Mesenchymal stem cell (in vitro differentiated cells and primary cell): ENCODE measurements at places on chromosomes 7 and 10.

- H3K27me3 ChIP-seq: no peaks in the 10 kb centered on the region
- no peak overlapping the region for H3K4me3 ChIP-seq
- DNase-seq: no peak
- H3K27ac ChIP-seq: no peak overlapping the region
Measured at GRCh38 chr10:31000071-31000782, 31.4 kb downstream of the ZNF438 start.

- peak; percentile 77 for DNase-seq
- H3K27ac ChIP-seq: no peak overlapping the region
- H3K36me3 ChIP-seq: no peaks in the 10 kb centered on the region
- H3K4me3 ChIP-seq: peak overlapping the region; percentile 28
- peaks cover 75% of the 10 kb centered on the region for H3K27me3 ChIP-seq
- peaks cover 13% of the 10 kb centered on the region for H3K4me1 ChIP-seq
Measured at GRCh38 chr10:99234041-99234790, 1.4 kb downstream of the HPSE2 start.

DNA sequence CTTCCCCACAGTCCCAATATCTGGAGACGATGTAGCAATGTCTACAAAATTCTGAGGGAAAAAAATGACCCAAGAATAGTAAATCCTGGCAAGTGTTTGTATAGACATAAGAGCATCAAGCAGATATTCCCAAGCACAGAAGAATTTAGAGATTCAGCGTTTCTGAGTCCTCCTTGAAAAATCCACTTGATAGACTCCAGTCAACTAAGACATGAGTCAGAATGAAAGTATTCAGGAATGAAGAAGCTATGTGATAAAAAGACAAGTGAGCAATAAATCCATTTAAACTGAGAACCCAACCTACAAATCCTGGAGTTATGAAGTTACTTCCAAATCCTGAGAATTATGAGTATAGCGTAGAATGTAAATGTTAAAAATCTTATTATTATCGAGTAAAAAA lies 86.1 kb upstream of the NPY start:
- no peaks in the 10 kb centered on the region for H3K27me3 ChIP-seq
- no peaks in the 10 kb centered on the region for H3K4me1 ChIP-seq

DNA sequence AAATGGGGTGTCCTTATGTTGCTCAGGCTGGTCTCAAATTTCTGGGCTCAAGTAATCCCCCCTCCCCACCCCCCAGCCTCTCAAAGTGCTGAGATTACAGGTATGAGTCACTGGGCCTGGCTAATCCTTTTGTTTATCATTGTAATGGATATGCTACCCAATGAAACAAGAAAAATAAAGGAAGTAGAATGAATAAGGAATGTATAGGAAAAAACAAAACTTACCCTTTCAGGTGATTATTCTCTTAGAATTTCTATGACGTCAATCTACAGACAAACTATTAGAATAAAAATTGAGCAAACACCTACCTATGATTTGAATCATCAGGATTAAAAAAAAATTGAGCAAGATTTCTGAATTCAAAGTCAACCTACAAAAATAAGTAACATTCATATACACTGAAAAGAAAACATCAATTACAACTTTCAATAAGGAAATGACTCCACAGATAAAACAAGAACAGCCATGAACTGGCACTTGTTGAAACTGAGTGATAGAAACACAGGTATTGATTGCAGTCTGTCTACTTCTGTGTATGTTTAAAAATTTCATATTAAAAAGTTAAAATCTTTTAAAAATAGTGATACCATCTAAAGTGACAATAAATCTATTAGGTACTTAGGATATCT lies 12.2 kb downstream of the ADAM12 start:
- no peak for DNase-seq
- H3K4me3 ChIP-seq: no peak overlapping the region
- peaks cover 3% of the 10 kb centered on the region for H3K4me1 ChIP-seq
- H3K36me3 ChIP-seq: no peaks in the 10 kb centered on the region

DNA sequence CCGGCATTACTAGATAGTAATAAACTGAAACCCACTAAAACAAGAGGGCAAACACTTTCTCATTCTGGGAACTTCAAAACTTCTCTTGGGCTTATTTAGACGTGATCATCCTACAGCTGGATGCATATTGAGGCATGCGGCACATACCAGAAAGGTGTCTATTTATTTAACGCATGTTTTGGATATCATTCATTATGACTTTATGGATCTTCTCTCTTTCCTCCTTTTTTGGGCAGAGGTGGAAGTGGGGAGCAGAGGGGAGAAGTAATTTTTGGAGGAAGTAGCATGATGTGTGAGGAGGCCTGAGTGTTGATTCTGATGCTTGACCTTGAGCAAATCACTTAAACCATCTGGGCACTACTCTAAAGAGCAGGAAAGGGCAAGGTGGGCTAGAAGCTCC lies 270.6 kb downstream of the TRIL start:
- peaks cover 18% of the 10 kb centered on the region for H3K4me1 ChIP-seq

- H3K4me3 ChIP-seq: no peak overlapping the region
- peaks cover 7% of the 10 kb centered on the region for H3K4me1 ChIP-seq
- H3K36me3 ChIP-seq: no peaks in the 10 kb centered on the region
- DNase-seq: no peak
Measured at GRCh38 chr10:70773965-70774809, 11.0 kb downstream of the TBATA start.

DNA sequence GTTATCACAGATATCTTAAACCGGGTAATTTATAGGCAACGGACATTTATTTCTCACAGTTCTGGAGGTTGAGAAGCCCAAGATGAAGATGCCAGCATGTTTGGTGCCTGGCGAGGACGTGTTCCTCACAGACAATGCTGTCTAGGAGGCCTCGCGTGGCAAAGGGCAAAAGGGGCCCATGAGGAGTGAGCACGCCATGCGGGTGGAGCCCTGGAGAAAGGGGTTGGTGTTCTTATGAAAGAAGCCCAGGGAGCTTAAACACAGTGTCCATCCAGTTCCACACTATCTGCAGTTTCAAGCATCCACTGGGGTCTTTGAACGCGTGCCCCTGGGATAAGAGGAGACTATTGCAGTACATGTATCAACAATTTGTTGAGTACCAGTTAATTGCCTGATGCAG lies 51.4 kb downstream of the CXCL12 start:
- peaks cover 19% of the 10 kb centered on the region for H3K4me1 ChIP-seq
- no peak overlapping the region for H3K4me3 ChIP-seq

GRCh38 chr7:142313528-142313927 lies 55.7 kb upstream of the PRSS58 start:
- DNase-seq: no peak
- peaks cover 11% of the 10 kb centered on the region for H3K27me3 ChIP-seq
- H3K4me1 ChIP-seq: no peaks in the 10 kb centered on the region
- H3K36me3 ChIP-seq: no peaks in the 10 kb centered on the region

GRCh38 chr10:70348228-70348850 lies 34.1 kb downstream of the LRRC20 start:
- H3K36me3 ChIP-seq: no peaks in the 10 kb centered on the region
- no peaks in the 10 kb centered on the region for H3K4me1 ChIP-seq

DNA sequence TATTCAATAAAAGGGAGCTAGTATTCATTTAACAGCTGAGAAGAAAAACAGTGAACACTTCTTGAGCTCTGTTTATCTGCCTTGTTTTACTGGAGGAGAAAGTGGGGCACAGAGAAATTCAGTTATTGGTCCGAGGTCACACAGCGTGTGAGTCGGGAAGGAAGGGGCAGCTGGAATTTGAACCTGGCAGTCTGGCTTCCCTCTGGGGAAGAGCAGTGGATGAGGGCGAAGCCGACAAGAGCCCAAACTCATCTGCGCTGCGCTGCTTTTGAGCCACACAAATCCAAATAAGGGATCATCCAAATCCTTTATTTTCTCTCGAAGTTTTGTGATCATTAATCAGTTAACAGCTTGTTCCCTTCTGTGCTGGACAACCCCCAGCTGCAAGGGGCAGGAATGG lies 23.7 kb upstream of the PFKFB3 start:
- no peak for DNase-seq
- no peaks in the 10 kb centered on the region for H3K27me3 ChIP-seq
- H3K27ac ChIP-seq: no peak overlapping the region

DNA sequence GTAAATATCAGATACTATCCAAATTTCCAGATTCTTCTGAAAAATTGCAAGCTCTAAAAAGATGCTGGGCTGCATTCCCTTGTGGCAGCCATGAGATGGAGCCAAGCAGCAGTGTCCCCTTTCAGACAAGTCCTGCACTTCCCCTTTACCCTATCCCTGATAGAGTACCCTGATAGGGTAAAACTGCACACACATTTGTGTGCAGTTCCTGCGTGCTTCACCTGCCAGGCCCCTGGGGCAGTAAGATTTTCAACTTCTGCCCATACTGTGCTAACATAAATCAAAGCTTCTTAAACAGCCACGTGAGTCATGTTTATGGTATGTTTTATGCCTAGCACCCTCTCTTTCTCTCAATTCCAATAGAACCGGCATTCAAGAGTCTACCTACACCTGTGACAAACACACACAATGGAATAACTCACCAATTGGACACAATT lies 52.2 kb downstream of the IFIT5 start:
- peaks cover 2% of the 10 kb centered on the region for H3K4me1 ChIP-seq
- H3K36me3 ChIP-seq: no peaks in the 10 kb centered on the region
- no peaks in the 10 kb centered on the region for H3K27me3 ChIP-seq

DNA sequence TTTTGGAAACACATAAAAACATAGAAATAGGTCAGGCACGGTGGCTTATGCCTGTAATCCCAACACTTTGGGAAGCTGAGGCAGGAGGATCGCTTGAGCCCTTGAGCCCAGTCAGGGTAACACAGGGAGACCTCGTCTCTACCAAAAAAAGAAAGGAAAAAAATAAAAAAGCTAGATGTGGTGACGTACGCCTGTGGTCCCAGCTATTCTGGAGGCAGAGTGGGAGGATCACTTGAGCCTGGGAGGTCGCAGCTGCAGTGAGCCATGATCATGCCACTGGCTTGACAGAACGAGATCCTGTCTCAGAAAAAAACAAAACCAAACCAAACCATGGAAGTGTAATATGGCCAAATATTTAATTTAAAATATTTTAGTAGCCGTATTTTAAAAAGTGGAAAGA lies 55.6 kb downstream of the MCU start:
- H3K27ac ChIP-seq: no peak overlapping the region
- no peak overlapping the region for H3K4me3 ChIP-seq
- H3K27me3 ChIP-seq: no peaks in the 10 kb centered on the region
- H3K4me1 ChIP-seq: no peaks in the 10 kb centered on the region
- H3K36me3 ChIP-seq: no peaks in the 10 kb centered on the region

DNA sequence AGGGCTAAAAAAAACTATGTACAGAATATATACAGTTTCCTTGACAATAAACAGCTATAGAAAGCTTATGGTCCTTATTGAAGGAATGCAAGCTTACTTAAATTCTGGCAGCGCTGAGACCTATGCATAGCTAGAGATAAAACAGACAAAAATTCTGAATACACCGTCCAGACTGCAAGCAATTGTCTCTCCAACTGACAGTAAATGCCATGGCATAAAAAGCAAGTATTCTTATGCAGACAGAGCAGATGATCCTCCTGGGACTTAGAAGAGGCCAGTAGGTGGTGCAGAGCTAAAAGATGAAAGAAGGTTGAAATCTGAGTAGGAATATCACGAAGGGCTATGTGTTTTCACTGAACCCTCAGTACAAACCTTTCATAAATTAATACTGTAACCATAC lies 157.0 kb upstream of the CACNA2D1 start:
- H3K4me1 ChIP-seq: peaks cover 2% of the 10 kb centered on the region
- no peaks in the 10 kb centered on the region for H3K27me3 ChIP-seq
- H3K4me3 ChIP-seq: no peak overlapping the region
- H3K36me3 ChIP-seq: no peaks in the 10 kb centered on the region
- no peak overlapping the region for H3K27ac ChIP-seq

- H3K27ac ChIP-seq: no peak overlapping the region
- H3K4me1 ChIP-seq: no peaks in the 10 kb centered on the region
- no peak for DNase-seq
- no peak overlapping the region for H3K4me3 ChIP-seq
- no peaks in the 10 kb centered on the region for H3K36me3 ChIP-seq
Measured at GRCh38 chr7:81008901-81009300, 90.0 kb upstream of the SEMA3C start.

GRCh38 chr10:104309980-104310978 lies 28.0 kb downstream of the ITPRIP start:
- no peaks in the 10 kb centered on the region for H3K27me3 ChIP-seq
- peak; percentile 60 for DNase-seq
- H3K4me1 ChIP-seq: peaks cover 7% of the 10 kb centered on the region
- H3K27ac ChIP-seq: no peak overlapping the region
- H3K4me3 ChIP-seq: peak overlapping the region; percentile 1
- peaks cover 49% of the 10 kb centered on the region for H3K36me3 ChIP-seq

DNA sequence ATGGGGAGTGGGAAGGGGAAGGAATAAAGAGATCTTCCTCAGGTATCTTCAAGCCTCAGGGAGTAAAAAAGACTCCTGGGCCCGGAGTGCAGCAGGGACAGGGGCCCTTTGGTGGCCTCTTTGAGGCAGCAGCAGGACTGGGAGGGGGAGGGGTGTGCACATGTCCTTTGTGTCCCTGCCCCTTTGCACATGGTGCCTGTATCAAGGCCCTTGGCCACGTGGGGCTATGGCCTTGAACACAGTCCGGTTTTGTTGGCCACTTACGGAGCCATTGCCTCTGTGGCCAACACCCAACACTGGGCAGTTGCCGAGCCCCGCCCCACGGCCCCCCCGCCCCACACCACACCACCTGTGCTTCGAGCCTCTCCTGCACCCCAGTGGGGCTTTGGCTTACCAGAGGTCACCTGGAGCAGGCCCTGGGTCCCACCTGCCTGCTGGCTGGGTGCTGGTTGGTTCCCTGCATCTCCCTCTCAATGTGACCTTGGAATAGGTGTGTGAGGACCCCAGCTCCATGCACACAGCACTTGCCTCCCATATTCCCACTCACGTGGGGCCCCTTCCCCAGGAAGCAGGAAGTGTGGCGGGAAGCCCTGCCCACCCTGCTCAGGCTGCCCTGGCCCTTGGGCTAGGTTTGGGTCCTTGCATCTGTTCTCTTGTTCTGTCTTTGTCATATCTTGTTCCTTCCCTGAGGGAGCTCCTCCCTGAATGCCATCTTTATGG lies 5.4 kb downstream of the SAP25 start:
- H3K27me3 ChIP-seq: peaks cover 17% of the 10 kb centered on the region
- H3K4me3 ChIP-seq: no peak overlapping the region
- peaks cover 19% of the 10 kb centered on the region for H3K36me3 ChIP-seq
- peaks cover 43% of the 10 kb centered on the region for H3K4me1 ChIP-seq
- H3K27ac ChIP-seq: no peak overlapping the region

DNA sequence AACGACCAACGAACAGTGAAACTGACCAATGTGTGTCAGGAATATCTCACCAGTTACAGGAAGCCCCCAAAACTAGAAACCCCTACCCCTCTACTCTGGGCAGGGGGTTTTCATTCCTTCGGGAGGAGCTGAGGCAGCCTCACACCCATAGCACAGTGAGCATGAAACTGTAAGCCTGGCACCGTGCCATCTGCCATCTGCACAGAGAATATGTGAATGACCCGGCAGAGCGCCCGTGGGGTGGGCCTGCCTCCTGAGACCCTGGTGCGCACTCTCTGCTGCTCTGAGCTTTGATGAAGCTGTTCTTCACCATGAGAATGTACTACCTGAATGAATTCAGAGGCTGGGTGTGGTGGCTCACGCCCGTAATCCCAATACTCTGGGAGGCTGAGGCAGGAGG lies 27.1 kb downstream of the DAGLB start:
- no peak overlapping the region for H3K4me3 ChIP-seq
- H3K4me1 ChIP-seq: peaks cover 2% of the 10 kb centered on the region
- no peak for DNase-seq
- H3K36me3 ChIP-seq: peaks cover 74% of the 10 kb centered on the region

- DNase-seq: no peak
- no peaks in the 10 kb centered on the region for H3K4me1 ChIP-seq
- H3K27me3 ChIP-seq: no peaks in the 10 kb centered on the region
- no peaks in the 10 kb centered on the region for H3K36me3 ChIP-seq
- no peak overlapping the region for H3K4me3 ChIP-seq
Measured at GRCh38 chr10:60320666-60321065, 69.0 kb downstream of the ANK3 start.
